ENCODE measurements at places on chromosomes 5 and 9. TPM values are rescaled to one million over a fixed set of nuclear protein-coding genes. Genes with fewer than 3 reads are reported as not detected.
A peak's percentile ranks its signal among the peaks of the same experiment; 100 is the strongest.

Gene SLC6A7
- not detected for total RNA-seq

Gene DOCK8
- total RNA-seq = 187 TPM

Gene SAPCD2
- 0.27 TPM for total RNA-seq

Gene ADGRV1
- 0.44 TPM for total RNA-seq

Gene SLC26A2
- 4.6 TPM for total RNA-seq

Gene SAXO1
- total RNA-seq = not detected

Gene PTGS1
- 3.0 TPM for total RNA-seq

Gene RGS7BP
- total RNA-seq = not detected

Gene HMHB1
- not detected for total RNA-seq

Gene PCDHGB7
- total RNA-seq = not detected

Gene C8G
- 2.7 TPM for total RNA-seq

DNA sequence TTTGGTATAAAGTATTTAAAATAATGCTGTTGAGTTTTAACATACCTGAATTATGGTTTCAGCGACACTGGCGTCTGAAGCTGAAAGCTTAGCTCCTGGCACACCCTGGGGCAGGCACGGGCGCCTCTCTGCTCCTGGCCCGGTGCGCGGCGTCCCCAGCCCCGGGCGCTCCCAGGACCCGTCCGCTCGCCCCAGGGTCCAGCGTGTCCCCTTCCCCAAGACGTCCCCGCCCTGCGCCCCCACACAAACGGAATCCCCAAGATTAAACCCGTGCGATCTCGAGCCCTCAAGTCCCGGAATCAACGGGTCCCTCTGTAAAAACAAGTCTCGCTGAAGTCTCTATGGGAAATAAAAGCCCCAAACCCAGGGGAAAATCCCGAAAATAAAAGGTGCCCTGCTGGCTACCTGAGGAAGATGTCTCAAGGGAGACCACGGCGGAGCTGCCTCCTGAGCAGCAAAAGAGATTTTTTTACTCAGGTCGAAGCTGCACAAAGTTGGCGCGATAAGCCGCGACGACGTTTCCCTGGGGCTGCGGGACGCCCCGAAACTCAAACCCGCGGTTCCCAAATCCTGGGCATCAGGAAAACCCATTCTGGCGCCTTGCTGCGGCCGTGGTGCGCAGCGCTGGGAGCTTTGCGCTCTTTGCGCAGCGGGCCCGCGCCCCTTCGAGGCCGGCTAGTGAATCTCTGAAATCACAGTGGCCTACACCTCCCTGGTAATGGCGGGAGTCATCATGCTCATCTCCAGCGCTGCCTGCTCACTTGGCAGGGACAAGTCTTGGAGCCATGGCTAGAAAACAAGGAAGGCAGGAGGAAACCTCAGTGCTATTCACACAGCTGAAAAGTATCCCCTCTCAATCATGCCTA is 6.3 kb upstream of the IFNA8 start:
- no peak overlapping the region for H3K27ac ChIP-seq
- no peak for DNase-seq
- H3K4me3 ChIP-seq = peak overlapping the region; percentile 12
- H3K4me1 ChIP-seq = peaks cover 7% of the 10 kb centered on the region
- H3K27me3 ChIP-seq = peaks cover 63% of the 10 kb centered on the region

- H3K36me3 ChIP-seq = no peaks in the 10 kb centered on the region
- H3K27me3 ChIP-seq = no peaks in the 10 kb centered on the region
- no peaks in the 10 kb centered on the region for H3K4me1 ChIP-seq
- H3K27ac ChIP-seq = no peak overlapping the region
Measured at GRCh38 chr5:17445185-17445584, 52.8 kb upstream of the TAF11L2 start.

DNA sequence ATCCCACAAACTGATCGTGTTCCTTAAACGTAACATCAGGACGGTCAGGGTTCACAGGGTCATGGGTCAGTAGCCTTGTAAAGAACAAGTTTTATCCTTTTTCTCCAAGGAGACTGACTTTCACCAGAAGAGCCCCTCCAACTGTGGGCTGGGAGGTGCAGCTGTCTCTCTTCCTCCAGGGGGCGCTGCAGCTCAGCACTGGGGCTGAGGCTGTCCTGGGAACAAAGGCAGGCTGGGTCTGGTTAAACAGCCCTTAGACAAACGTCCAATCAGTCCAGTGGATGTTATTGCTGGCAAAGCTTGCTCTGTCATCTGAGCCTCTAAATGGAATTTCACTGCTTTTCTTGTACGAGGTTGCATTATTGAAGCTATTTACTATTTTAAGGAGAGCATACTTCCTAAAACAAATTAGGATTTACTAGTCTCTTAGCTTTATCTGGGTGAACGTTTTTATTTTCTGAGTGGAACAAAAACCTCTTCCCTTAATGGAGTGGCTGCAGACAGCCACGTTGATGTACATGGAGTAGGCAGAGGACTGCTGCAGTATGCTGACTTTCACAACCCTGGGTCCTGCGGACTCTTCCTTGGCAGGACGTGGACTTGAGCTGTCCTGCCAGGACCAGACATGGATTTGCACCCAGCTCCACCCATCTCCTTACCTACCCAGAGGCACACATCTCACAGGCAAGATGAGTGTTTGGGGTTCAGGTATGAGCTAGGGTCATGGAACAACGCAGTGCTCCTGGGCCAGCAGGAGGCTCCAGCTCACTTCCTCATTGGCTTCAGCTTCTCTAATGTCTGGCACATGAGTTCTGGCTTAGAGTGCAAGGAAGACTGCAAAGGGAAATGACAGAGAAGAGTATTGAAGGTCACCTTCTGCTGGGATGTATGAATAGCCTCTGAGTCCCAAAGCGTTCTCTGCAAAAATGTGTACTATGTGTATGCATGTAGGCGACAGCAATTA is 7.8 kb downstream of the EXOSC2 start:
- no peak overlapping the region for H3K4me3 ChIP-seq
- DNase-seq = peak; percentile 64
- peaks cover 25% of the 10 kb centered on the region for H3K4me1 ChIP-seq

- H3K27ac ChIP-seq = no peak overlapping the region
- no peaks in the 10 kb centered on the region for H3K27me3 ChIP-seq
- H3K4me1 ChIP-seq = peaks cover 25% of the 10 kb centered on the region
- H3K4me3 ChIP-seq = no peak overlapping the region
Measured at GRCh38 chr5:141641634-141642267, 5.0 kb downstream of the RELL2 start.

- no peak for DNase-seq
- peaks cover 5% of the 10 kb centered on the region for H3K36me3 ChIP-seq
- H3K4me1 ChIP-seq = peaks cover 11% of the 10 kb centered on the region
Measured at GRCh38 chr5:149379177-149379761, at the start of gene IL17B. Gene IL17B, minus strand, starts transcription at chr5:149379292. Its CDS starts 67 bp downstream, at chr5:149379225.

- H3K36me3 ChIP-seq = no peaks in the 10 kb centered on the region
- no peaks in the 10 kb centered on the region for H3K27me3 ChIP-seq
- no peaks in the 10 kb centered on the region for H3K4me1 ChIP-seq
- no peak overlapping the region for H3K27ac ChIP-seq
Measured at GRCh38 chr5:17089690-17090089, 127.7 kb upstream of the BASP1 start.

DNA sequence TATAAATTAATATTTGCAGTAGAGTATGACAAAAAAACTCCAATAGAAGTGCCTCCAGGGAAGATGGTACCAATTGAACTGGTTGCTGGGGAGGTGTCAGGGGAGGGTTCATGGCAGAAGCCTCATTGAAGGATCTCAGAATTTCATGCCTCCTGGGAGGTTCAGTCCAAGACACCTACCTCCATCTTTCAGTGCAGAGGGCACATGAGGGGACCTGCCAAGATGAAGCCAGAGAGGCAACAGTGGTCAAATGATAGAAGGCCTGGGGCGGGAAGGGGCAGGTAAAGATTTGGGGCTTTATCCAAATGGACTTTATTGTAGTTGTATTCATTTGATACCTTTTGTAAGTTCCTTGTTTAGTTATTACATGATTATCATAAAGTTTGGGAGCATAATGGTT is 25.9 kb upstream of the KCNIP1 start:
- no peaks in the 10 kb centered on the region for H3K4me1 ChIP-seq
- H3K36me3 ChIP-seq = no peaks in the 10 kb centered on the region
- no peak overlapping the region for H3K27ac ChIP-seq

DNA sequence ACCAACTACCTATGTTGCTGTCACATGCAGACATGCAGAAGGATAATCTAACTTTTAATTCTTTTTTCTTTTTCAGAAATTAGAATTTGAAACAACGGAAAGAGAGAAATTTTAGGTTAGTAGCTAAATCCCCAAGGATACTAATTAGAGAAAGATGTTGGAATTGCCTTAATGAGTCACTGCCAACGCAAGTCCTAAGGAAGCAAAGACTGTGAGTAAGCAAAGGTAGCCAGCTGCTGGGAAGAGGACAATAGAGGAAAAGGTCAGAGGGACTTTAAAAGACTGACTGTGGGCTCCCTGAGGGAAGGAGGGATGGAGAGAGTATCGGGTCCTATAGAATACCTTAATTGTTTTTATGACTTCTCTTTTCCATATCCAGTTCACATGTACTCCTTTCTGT is 461.9 kb upstream of the PAPPA start:
- H3K4me1 ChIP-seq = no peaks in the 10 kb centered on the region
- no peak overlapping the region for H3K4me3 ChIP-seq
- no peak overlapping the region for H3K27ac ChIP-seq
- peaks cover 17% of the 10 kb centered on the region for H3K27me3 ChIP-seq
- H3K36me3 ChIP-seq = no peaks in the 10 kb centered on the region
- no peak for DNase-seq

- H3K27ac ChIP-seq = no peak overlapping the region
- H3K36me3 ChIP-seq = no peaks in the 10 kb centered on the region
- DNase-seq = no peak
- H3K4me1 ChIP-seq = peaks cover 2% of the 10 kb centered on the region
- no peaks in the 10 kb centered on the region for H3K27me3 ChIP-seq
- H3K4me3 ChIP-seq = no peak overlapping the region
Measured at GRCh38 chr9:83349031-83349430, 189.2 kb downstream of the FRMD3 start.

DNA sequence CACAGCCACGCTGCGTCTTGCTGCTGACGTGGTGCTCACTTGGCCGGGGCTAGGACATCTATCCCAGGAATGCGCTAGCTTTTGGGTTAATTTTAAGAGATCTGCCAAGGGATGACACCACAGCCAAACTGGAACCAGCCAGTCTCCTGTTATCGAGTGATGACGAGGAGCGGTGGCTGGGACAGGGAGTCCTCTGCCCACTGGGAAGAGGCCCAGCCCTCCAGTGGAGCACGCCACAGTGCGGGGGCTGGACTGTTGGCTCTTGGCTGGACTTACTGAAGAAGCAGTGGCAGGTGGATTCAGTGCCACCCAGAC is 55.1 kb upstream of the PHYKPL start:
- H3K36me3 ChIP-seq = peaks cover 4% of the 10 kb centered on the region
- H3K4me3 ChIP-seq = no peak overlapping the region
- no peak overlapping the region for H3K27ac ChIP-seq
- no peak for DNase-seq
- H3K27me3 ChIP-seq = peaks cover 51% of the 10 kb centered on the region

DNA sequence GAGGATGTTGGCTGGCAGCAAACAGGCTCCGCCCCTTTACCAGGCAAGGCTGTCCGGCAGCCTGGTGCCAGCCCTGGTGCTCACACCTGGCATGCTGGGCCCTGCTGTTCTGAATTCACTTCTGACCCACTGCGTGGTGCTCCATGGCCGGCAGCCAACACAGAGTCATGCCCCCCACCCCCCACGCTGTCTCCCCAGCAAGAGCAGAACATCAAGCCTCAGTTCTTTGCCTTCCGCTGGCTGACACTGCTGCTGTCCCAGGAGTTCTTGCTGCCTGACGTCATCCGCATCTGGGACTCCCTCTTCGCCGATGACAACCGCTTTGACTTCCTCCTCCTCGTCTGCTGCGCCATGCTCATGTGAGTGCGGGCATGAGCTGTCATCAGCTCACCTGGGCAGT is 12.6 kb upstream of the ENDOG start:
- DNase-seq = no peak
- H3K36me3 ChIP-seq = peaks cover 3% of the 10 kb centered on the region
- H3K27ac ChIP-seq = no peak overlapping the region
- no peak overlapping the region for H3K4me3 ChIP-seq
- no peaks in the 10 kb centered on the region for H3K27me3 ChIP-seq

- H3K4me1 ChIP-seq = no peaks in the 10 kb centered on the region
- no peak for DNase-seq
- H3K36me3 ChIP-seq = no peaks in the 10 kb centered on the region
Measured at GRCh38 chr5:82601861-82602260, 323.7 kb upstream of the RPS23 start.

- no peak for DNase-seq
- peaks cover 3% of the 10 kb centered on the region for H3K4me1 ChIP-seq
- H3K4me3 ChIP-seq = no peak overlapping the region
Measured at GRCh38 chr9:129379181-129379836, 201.2 kb upstream of the IER5L start.

DNA sequence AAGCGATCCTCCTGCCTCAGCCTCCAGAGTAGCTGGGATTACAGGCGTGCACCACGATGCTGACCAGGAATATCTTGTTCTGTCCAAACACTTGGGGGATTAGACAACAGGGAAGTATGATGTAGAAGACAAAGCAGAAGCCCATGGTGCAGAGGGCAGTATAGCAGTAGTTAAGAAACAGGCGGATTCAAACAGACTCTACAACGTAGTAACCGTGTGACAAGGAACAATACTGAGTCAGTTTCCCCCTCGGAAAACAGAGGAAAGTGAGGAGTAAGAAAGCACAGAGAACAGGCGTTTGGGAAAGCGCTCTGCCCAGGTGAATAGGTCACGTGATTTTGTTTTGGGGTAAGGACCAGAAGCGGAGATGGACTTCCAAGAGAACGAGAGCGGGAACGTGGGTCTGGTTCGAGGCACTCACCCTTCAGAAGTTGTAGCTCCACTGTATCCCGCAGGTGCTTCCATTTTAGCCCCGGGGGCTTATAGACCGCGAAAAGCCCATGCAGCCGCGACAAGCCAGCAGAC is 306 bp downstream of the TRUB2 start:
- H3K4me3 ChIP-seq = peak overlapping the region; percentile 94
- peak overlapping the region; percentile 95 for H3K27ac ChIP-seq
- no peaks in the 10 kb centered on the region for H3K27me3 ChIP-seq
- H3K36me3 ChIP-seq = peaks cover 4% of the 10 kb centered on the region
- DNase-seq = no peak
- H3K4me1 ChIP-seq = peaks cover 21% of the 10 kb centered on the region

DNA sequence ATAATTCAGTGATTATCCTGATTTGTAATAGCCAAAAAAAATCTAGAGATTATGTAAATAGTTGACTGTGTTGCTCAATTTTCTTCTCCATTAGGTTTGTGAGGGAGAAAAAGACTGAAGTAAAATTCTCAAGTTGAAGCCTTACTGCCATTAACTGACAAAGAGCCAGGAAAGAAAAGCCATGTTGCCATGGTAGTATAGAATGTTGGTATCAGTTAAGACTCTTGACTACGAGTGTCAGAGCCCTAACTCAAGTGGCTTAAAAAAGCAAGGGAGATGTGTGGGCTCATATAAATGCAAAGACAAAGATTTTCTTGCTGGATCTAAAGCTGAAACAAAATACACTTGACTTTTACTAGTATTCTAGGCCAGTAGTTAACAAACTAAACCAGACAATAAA is 571.7 kb downstream of the KCTD16 start:
- no peak for DNase-seq
- H3K27me3 ChIP-seq = no peaks in the 10 kb centered on the region
- no peaks in the 10 kb centered on the region for H3K36me3 ChIP-seq
- H3K27ac ChIP-seq = no peak overlapping the region
- H3K4me3 ChIP-seq = no peak overlapping the region
- H3K4me1 ChIP-seq = no peaks in the 10 kb centered on the region

Measured in T-helper 17 cell (primary cell).